CD8-positive, alpha-beta memory T cell (primary cell): ENCODE measurements at places on chromosomes 2 and 18. TPM values are rescaled to one million over a fixed set of nuclear protein-coding genes. Genes with fewer than 3 reads are reported as not detected.

DNA sequence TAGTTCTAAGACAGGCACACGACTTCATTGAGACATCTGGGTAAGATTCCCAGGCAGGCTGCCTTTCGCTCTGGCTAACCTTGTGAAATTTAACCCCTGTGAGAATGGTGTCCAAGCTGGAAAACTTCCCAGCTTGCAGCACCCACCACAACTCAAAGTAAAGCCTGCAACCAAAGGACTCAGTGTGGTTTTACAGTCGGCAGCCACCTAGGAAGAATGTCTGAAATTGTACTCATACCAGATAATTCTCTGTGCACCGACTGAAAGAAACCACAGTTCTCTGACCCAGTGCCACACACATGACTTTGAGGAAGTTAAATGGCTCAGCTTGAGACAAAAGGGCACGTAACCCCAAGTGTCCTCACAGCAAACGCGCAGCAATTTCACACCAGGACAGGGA lies 125.7 kb downstream of the RBMS1 start:
- DNase-seq = no peak

ANKAR gene
- 3.3 TPM for total RNA-seq

DNA sequence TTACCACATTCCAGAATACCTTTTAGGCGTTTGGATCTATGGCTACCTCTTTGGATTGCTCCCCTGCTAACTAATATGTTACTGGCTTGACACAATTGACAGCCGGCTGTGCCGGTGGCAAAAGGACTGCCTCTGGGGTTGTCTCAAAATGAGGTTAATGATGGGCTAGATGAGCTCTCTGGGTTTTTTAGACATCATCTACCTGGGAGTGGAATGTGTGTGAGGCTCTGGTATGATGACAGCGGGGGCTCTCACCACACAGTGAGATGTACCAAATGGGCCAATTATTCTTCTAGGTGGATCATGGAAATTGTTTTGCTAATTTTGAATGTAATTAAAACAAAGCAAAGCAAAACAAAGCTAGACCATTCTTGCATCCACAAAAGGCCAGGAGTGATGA lies 391.1 kb upstream of the SPRED2 start:
- DNase-seq = no peak

CYRIA gene
- 1.2 TPM for total RNA-seq

- DNase-seq = no peak
Observed at GRCh38 chr2:85702172-85702571, 8.0 kb downstream of the GNLY start.

RBM43 gene
- total RNA-seq = 3.4 TPM
